SK-N-DZ (cell line): ENCODE measurements at places on chromosomes 1 and 21.

GRCh38 chr1:190957565-190957964, 479.9 kb upstream of the BRINP3 start:
- no peak for DNase-seq

DNA sequence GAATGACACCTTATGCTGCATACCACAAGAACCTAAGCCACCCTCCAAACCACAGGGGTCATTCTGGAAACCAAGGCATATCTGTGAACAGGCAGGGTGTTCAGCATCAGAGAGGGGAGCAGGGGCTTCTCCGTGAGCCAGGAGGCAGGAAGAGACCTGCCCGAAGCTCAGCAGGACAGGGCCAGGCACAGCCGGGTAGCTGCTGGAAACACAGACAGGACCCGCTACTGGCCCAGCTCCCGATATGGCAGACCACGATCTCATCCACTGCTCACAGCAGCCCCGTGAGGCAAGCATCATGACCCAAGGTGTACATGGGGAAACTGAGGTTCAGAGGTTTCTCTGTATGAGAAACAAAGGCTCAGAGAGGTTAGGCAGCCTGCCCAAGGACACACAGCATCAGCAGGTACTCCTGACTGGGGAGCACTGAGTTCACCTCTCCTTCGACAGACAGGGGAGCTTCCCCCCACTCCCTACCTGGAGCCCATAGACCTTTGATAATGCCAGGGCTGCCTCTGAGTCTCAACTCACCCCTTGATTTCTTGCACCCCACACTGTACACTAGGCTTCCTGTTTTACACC, 317.7 kb downstream of the MATN1 start:
- DNase-seq, result no peak

DNA sequence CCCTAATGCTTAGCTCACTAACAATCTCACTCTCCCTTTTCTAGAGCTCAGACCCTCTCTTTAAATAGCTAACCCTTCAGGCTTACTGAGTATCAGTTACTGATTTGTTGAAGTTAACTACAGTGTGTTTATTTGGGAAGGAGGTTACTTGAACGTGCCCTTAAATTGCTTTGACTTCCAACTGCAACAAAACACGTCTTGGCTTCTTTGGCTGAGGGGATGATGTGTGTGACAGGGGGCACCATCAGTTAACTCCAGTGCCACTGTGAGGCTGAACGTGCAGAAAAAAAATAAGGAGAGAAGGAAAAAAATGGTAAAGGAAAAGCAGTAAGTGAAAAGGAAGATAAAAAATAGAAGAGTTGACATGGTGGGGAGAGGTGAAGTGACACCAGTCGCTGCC, 75.1 kb upstream of the NRIP1 start:
- no peak for DNase-seq

DNA sequence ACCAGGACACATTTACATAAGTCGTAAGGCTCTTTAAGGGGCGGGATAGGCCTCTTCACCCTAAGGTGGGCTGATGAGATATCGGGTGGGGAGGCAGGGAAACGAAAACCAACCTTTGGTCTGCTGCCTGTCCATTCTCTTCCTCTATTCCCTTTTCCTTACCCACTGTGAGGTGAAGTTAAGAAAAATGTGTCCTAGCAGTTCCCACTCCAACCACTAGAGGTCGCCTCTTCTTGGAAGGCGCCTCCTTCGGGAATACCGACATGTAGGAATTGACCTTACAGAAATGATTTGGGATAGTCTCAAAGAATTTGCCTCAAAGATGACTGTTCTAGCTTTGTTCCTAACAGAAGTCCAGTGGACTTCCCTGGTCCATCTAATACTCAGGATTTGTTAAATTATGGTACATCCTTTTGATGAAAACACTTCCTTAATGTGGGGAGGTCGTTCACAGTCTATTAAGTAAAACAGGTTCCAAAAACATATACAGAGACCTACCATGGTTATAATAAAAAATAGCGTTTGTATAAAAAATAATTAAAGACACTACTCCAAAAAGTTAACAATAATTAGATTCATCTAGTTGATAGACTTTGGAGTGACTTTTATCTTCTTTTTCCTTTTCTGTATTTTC, 14.1 kb downstream of the AZIN2 start:
- DNase-seq, result peak; percentile 67

- no peak for DNase-seq
Observed at GRCh38 chr1:230157420-230158390, 90.7 kb downstream of the GALNT2 start.

DNA sequence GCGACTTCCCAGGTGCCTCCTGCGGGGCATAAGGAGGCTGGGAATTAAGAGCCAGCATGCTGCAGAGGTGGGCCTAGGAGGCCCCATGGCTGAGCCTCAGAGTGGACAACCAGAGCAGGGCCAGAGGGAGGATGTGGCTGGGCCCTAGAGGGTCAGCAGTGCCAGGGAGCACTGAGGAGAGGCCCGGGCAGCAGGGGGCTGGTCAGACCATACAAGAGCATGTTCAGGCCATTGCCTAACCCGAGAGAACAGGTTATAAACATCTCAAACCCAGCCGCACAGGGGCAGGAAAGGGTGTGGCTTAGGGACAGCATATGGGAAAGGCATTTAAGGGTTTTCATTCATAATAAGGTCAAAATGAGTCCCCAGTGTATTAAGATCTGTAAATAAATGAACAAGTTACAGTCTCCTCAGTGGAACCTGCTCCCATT, 51.1 kb downstream of the IER5 start:
- DNase-seq, result no peak

DNA sequence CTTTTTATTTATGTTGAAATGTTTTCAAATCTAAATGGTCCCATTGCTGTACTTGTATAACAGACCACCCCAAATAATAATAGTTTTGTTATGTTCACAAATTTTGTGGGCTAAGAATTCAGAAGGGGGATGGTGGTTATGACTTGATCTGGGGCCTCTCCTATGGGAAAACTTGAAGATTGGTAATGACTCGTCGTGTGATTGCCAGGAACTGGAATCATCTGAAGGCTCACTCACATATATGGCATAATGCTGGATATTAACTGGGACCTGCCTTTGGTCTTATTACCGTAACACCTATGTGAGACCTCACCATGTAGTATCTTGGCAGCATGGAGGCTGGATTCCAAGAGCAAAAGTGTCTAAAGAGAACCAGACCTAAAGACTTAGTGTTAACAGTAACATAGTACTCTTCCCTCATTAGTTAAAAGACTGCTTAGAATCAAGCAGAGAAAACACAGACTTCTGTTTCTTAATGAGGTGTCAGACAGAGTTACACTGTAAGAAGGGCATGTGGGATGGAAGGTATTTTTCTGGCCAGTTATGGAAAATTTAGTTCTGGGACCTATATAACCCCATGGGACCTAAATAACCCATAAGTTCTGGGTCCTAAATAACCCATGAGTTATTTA, 11.9 kb downstream of the LYPLAL1 start:
- DNase-seq, result no peak

DNA sequence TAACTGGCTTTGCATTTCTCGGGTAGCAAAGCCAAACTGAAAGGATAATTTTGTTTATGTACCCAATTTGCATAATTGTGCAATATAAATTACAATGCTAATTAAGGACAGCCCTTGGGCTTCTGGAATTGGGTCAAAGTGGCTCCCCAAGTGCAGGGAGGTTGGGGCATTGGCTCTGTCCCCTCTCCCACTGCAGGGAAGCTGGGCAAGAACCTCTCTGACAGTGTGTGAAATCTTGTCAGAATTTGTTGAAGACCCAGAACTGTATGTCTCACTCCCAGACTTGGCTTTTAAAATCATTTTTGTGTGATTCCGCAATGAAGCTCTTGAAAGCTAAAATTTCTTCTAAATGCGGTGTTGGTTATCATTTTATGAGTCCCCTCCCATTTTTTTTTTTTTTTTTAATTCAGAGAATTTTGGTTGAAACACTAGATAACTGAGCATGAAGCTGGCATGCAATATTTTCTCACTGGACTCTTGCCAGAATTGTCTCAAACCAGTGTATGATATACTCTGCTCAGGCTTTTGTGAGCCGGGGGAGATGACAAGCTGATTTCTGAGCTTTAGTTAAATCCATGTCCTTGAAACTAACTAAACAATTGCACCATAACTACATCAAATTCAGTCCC, 878.9 kb upstream of the CXADR start:
- DNase-seq, result no peak

DNA sequence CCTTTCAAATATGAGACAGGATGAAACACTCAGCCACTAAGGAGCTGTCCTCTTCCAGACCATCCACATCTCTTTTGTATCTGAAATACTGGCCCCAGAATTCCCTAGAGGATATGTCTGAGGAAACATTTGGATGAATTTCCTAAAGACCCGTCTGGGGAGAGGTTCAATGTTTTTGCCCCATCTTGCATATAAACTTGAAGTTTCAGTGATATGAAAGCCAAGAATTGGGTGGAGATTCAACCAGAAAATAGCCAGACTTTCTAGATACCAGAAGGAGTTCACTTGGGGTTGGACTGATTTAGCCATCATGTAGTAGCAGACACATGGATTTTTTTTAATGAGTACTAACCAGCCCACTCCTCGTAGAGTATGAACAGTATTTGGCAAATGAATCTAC, 182.0 kb downstream of the PLPP3 start:
- DNase-seq, result no peak

DNA sequence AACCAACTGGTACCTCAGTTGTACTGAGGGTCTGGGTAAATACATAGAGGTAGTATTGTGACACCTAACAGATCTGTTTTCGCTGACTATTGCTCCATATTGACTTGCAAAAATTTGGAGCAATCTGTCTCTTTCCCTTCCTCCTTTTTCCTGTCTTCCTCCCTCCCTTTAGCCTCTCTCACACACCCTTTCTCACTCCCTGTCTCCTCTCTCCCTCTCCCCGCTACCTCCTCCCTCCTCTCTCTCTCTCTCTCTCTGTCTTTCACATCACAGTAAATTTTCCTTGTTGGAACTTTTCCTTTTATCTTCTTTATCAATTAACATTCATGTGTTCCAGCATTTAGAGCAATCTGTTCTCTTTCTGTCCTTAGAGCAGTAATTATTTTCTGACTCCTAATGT, 278.2 kb downstream of the NTNG1 start:
- DNase-seq, result no peak

DNA sequence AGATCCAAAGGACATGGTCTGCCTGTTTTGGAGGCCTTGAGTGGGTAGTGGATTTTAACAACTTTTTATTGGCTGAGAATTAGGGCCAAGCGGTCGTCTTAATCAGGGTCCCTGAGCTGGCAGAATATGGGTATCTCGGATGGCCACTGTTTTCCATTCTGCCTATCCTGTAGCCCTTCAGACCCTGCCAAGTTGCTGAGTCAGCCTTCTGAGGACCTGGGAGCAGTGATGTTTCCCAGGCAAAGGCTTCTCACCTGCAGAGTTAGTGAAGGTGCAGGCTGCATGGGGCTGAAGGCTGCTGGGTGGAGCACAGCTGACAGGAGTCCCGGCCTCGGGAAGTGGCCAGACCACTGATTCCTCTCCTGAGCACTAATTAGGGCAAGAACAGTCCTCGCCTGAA, 11.4 kb downstream of the RASSF5 start:
- no peak for DNase-seq

DNA sequence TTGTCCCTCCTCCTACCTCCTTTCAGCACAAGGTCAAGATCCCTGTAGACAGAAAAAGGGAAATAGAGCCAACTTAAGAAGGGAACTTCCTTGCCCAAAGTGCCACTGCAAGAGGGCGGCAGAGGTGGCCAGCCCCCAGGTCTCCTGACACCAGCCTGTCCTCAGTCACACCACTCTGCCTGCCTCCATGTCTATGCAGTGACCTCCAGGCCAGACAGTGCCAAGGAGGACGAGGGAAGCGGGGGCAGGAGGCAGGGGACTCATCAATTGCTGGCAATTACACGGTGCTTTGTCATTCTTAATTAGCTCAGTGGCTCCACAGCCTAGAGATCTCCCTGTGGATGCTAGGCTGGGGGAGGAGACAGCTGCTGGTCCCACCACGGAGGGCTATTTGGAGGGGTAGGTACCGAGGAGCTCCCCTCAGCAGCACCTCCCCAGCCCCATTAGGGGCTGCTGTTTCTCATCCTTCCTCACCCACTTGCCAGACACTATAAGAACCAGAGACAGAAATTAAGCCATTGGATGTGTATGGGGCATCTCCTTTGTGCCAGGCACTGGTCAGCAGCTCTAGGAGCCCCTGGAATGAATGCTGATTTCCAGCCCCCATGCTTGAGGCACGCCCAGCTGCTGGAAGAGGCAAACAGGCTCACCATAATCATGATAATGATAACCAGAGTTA, 6.1 kb upstream of the LDLRAP1 start:
- no peak for DNase-seq

DNA sequence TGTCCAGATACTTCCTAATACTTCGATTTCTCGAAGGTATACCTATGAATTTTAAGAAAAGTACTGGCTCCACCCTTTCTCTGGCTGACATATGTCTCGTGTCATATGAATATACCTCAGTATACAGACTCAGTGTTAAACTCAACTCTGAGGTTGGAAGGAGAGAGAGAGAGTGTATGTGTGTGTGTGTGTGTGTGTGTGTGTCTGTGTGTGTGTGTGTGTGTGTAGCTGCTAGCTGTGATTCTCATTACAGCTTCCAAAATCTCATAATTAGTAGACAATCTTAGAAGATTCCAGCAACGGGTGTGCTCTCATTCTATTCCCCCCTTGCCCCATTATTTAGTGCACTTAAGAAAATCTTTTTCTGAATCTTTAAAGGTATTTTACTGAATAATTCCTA, 380.3 kb upstream of the B3GALT2 start:
- no peak for DNase-seq

DNA sequence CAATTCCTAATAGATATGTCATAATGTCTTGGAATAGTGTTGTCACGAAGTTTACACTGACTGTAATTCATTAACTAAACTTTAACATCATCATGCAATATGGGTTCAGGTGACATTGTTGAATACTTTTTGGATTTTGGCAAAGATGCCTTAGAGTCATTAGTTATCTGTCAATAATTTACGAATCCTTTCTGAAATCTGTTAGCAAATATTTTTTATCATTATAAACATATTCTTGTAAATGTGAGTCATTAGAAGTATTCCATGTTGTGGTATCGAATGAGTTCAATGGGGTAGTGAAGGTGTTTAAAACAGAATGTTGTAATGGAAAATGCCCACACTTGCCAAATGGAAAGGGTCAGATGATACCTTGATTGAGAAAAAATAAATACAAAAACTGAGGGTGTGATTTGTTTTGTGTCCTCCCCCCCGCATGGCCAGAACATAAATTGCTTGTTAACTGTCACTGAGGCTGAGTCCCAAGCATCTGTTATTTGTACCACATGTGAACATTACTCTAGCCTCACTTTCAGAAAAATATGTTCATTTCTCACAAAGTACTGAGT, 5.2 kb upstream of the NR5A2 start:
- no peak for DNase-seq

DNA sequence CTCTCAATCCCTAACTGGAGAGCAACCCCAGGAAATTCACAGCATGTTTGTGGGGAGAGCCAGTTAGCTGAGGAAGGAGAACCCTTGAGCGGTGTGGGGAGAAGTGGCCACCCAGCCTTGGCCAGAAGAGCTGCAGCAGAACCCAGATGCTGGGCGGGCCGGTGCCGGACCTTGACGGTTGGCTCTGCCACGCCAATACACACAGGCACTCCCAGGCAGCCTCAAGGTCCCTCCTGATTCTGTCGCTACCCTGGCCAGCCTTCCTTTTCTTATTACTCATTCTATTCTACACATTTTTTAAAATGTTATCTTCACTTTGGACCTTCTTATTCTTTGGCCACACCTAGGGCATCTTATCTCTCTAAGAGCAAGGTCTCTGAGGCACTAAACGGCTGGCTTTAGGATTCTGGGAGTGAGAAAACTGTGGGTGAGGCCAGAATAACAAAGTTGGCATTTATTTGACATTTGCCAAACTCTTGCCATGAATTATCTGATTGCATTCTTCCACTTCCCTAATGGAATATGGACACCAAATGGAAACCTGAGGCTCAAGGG, 50.4 kb upstream of the GPR37L1 start:
- DNase-seq, result no peak

GRCh38 chr21:38913120-38913892, 107.6 kb downstream of the ETS2 start:
- no peak for DNase-seq
